ENCODE measurements at places on chromosomes 7 and 10.

GRCh38 chr10:33223326-33224000 lies 111.0 kb downstream of the NRP1 start:
- no peak for DNase-seq

GRCh38 chr10:86387178-86387794 lies 20.7 kb upstream of the GRID1 start:
- no peak for DNase-seq

DNA sequence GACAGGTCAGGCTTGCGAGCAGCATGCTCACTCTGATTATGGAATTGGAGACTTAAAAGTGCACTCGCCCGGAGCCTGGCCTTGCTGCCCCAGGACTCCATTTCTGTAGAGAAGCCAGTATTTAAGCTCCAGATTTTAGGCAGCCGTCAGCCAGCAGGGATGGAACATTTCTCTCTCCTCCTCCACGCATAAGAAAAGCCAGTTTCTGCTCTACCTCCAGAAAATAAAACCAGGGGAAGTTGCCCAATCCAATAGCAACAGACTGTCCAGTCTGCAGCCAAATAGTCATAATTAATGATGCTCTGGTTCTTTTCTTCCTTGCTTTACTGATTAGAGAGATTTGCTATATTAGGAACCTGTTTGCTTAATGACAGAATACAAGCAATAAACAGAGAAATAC lies 203.2 kb downstream of the GFRA1 start:
- no peak for DNase-seq

DNA sequence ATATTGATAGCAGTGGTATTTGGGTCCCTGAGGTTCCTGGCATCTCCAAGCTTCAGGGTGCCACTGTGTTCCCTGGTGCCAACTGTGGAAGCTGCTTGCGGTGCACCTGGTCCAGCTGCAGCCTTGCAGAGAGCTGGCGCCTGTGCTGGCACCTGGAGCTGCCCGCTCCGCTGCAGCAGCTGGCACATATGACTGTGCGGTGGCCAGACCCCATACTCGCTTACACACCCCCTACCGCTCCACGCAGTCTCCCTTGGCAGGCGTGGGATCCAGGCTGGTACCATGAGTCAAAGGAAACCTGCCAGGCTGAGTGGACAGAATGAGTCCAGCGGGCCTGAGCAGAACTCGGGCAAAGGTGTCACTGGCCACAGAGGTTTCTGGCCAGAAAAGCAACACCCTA lies 89.9 kb upstream of the JAZF1 start:
- no peak for DNase-seq

- no peak for DNase-seq
Observed at GRCh38 chr10:128642502-128642901, 516.3 kb upstream of the MKI67 start.

- no peak for DNase-seq
Observed at GRCh38 chr10:101287997-101288635, 58.9 kb upstream of the LBX1 start.

DNA sequence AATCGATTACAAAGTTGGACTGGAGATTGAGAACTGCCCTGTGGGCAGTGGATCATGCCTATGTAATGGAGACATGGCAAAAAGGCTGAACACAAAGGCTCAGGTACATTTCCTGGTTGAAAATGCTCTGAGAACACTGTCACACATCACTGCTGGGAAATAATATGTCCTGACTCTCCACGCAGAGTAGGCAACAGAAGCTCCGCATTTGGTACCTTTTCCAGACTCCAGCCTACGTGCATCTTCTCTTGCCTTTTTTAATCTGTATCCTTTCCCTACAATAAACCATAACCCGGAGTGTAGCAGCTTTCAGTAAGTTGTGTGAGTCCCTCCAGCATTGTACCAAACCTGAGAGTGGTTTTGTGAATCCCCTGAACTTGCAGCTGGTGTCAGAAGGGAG lies 134.7 kb downstream of the SORBS1 start:
- DNase-seq, result no peak

- DNase-seq, result no peak
Observed at GRCh38 chr7:55247428-55247827, 117.7 kb upstream of the LANCL2 start.

- DNase-seq, result no peak
Observed at GRCh38 chr10:48285710-48286109, 11.2 kb upstream of the FRMPD2 start.

GRCh38 chr10:44382131-44382858 lies 2.6 kb downstream of the CXCL12 start:
- DNase-seq, result no peak

GRCh38 chr10:62818426-62819011 lies 2.4 kb upstream of the EGR2 start:
- no peak for DNase-seq

DNA sequence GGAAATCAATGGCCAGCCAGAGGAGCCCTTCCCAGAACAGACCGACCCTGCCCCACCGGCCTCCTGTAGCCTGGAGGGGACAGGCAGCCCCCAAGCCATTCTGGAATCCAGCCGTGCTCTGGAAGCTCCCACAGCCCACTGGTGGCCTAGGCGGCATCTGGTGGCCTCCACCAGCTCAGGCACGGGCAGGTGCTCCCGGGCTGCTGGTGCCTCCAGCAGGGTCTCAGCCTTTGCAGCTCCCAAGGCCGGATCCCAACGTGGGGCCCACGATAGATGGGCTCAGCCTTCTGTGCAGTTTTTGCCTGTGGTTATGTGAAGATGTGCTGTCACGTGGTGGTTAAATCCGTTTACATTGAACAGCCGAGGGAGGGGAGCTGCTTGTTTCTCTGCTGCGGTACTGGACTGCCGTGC lies 44.4 kb downstream of the JAKMIP3 start:
- DNase-seq, result no peak

DNA sequence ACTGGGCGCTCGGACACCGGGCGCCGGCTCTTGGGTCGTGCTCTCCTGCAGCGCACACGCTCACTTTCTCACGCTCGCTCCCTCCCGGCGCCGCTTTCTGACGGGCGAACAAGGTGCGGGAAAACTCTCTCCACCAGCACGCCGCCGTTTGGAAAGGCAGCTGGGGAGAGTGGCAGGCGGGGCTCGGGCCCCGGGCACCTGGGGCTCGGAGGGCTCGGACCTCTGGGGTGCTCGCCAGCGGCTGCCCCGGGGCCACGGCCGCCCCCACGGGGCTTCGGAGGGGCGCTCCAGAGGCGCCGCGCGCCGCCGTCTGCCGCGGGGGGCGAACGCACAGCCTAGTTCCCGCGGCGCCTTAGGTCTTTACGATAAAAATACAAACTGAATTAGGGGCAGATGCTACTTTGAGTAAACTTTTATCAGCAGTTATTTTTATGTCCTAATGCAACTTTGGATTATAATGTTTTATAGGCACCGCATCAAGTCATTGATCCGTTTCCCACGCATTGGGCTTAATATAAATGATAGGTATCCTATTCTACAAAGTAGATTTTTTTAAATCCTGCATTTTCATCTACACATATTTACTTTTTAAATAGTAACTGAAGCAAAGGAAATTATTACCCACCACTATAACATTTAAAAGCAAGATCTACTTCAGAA lies 535 bp upstream of the EPC1 start:
- DNase-seq, result no peak

- DNase-seq, result no peak
Observed at GRCh38 chr7:39633563-39634477, 10.4 kb downstream of the RALA start.

DNA sequence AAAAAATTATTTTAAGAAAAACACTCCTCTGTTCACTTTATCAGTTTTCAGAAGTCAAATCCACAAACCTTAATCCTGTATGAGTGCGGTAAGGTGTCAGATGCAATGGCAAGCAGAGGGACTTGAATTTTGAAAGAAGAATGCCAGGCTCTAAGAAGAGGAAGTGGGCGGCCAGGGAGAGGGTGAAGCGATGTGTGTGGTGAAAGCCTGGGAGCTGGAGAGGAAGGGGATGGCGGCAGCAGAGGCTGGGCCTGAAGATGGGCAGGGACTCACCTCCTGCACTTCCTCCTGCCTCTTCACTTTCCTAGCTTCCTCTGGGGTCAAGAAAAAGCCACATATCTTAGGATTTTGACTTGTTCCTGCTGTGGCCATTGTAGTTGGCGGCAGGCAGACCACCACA lies 609.6 kb downstream of the PARD3 start:
- no peak for DNase-seq

- DNase-seq, result no peak
Observed at GRCh38 chr7:65307651-65308299, 65.9 kb upstream of the ZNF92 start.

GRCh38 chr7:57867884-57868701 lies 418.1 kb downstream of the ZNF716 start:
- no peak for DNase-seq

GRCh38 chr7:99141841-99142726 lies 1.8 kb downstream of the SMURF1 start:
- peak; percentile 26 for DNase-seq

GRCh38 chr10:44813201-44813600 lies 97.9 kb upstream of the TMEM72 start:
- DNase-seq, result no peak

DNA sequence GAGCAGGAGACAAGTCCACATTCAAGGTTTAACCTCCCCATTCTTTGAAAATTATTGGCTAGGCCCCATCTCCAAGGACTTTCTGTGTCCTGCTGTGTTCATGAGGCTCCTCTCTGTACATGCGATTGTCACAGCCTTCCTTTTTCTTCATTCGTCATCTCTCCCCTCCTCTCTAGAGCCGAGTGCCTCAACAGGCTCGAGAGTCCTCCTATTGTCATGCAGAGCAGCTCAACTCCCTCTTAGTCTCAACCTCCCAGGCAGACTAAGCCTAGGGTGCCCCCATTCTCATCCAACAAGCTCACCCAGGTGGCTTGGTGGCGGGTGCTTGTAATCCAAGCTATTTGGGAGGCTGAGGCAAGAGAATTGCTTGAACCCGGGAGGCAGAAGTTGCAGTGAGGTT lies 35.1 kb upstream of the SAMD8 start:
- no peak for DNase-seq

GRCh38 chr7:29105752-29106668 lies 40.3 kb downstream of the CPVL start:
- no peak for DNase-seq

- no peak for DNase-seq
Observed at GRCh38 chr7:134618756-134619530, 27.7 kb upstream of the BPGM start.

GRCh38 chr10:117374506-117375359 lies 507 bp downstream of the PDZD8 start:
- DNase-seq, result no peak

DNA sequence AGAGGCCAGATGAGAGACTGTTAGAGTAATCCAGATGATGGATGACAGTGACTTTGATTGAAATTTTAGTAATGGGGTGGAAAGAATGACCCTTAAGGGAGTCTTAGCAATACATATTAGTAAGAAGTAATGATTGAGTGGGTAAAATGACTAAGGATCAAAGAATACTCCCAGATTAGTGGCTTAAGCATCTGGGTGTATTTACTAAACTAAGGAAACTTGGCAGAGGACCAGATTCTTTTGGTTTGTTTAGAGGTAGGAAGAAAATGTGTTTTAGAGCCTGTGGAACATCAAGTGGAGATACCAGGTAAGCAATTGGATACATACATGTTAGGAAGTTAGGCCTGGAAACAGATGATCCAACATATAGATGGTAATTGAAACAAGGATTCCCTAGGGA lies 58.8 kb upstream of the ADRA2A start:
- DNase-seq, result no peak

GRCh38 chr10:876438-876837 lies 55.1 kb downstream of the LARP4B start:
- no peak for DNase-seq

GRCh38 chr7:22969010-22969431 lies 44.9 kb downstream of the HYCC1 start:
- no peak for DNase-seq

GRCh38 chr10:118017071-118017740 lies 29.5 kb downstream of the RAB11FIP2 start:
- no peak for DNase-seq

- DNase-seq, result peak; percentile 39
Observed at GRCh38 chr7:101941481-101942383, 124.3 kb downstream of the CUX1 start.

GRCh38 chr7:16891874-16892643 lies 10.3 kb upstream of the AGR3 start:
- no peak for DNase-seq

- no peak for DNase-seq
Observed at GRCh38 chr7:35553519-35553918, 141.4 kb downstream of the HERPUD2 start.

DNA sequence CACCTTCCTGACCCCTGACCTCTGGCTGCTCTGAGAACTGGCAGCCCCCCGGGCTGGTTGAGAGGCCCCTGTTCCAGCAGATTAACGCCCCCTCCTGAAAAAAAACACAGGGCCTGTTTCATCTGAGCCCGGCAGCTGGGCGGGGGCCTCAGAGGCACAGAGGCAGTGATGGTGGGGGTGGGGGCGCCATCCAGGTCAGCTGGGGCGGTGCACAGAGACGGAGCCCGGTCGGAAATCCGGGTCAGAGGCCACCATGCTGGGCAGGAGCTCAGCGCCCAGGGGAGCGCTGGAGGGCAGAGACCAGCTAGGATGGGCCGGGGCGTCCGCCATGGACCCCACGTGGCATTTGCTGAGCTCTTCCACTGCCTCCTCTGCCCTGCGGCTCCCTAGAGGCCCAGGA lies 68.0 kb downstream of the UNCX start:
- no peak for DNase-seq

DNA sequence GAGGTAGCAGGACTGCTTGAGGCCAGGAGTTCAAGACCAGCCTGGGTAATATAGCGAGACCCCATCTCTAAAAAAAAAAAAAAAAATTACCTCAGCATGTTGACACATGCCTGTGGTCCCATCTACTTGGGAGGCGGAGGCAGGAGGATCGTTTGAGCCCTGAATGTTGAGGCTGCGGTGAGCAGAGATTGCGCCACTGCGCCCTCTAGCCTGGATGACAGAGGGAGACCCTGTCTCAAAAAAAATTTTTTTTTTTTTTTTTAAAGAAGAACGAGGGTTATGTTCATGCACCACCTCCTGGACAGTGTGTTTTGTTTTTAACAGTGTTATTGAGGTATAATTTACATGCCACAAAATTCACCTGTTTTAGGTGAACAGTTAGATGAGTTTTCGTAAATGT lies 51.1 kb upstream of the SEPHS1 start:
- no peak for DNase-seq

DNA sequence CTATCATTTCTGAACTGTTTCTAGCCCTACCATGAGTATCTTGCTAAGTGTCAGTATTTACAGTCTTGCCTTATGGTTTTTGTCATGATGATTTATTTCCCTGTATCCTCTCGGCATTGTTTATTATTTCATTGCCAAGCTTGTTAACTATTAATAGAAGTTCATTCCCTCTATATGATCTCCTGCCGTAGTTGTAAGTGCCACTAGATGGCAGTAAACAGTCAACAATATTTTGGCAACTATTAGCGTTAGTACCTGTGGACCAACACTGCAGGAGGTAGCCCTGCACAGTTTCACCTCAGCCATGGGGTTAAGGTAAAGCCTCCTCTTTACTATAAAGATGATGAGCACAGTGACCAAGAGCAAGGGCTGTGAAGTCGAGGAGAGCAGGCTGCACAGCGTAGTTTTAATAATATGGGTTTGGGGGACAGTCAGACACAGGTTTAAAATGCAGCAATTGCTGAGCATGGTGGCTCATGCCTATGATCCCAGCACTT lies 26.1 kb upstream of the CCNJ start:
- no peak for DNase-seq

GRCh38 chr10:80333983-80334382 lies 22.6 kb downstream of the DYDC1 start:
- DNase-seq, result no peak

All from thoracic aorta (tissue), 2 donors.